ENCODE measurements at places on chromosomes 11 and 22.

- DNase-seq, result no peak
These were observed 64.2 kb downstream of the FLI1 start for GRCh38 chr11:128757886-128758612.

- no peak for DNase-seq
These were observed 41.7 kb downstream of the FAM227A start for GRCh38 chr22:38614332-38615063.

DNA sequence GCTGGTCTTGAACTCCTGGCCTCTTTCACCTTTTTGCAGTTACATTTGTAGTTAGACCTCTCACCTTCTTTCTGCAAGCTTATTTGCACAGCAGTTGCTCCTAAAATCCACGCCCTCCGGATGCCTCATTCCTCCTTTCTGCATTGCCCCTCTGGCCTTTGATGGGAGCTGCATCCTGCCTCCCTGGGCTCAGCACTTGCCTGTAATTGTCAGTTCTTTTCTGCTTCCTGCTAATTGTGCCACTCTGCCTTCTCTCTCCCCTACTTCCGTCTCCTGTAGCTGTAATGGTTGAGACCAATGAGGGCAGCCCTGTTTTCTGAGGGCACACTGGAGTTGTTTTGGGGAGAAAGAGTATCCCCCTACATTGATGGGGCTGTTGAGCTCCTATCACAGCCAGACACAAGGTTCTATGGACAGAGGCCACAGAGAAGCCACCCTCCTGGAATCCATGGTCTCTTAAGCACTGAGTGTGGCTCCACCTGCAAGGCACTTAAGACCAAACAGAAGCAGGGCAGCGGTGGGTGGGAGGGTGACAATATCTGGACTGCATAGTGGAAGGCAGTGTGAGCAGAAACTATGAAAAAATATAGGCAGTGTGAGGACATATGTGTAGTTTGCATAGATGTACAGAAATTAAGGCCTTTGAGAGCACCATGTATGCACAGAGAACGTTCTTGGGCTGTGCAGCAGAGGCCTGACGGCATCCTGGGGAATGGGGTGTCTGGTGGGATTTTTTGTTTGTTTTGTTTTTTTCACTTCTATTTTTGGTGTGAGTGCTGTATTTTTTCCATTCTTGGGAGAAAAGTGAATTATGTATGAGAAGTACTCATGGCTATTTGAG lies 30.5 kb downstream of the YDJC start:
- DNase-seq, result no peak

DNA sequence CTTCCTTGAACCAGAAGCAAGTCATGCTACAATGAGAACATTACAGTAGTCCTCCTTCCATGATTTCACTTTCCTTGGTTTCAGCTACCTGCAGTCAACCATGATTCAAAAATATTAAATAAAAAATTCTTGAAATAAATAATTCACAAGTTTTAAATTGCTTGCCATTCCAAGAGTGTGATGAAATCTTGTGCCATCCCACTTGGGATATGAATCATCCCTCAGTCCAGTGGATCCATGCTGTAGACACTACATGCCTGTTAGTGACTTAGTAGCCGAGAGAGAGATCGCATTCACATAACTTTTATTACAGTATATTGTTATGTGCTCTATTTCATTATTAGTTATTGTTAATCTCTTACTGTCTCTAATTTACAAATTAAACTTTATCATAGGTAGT lies 6.0 kb downstream of the HOATZ start:
- no peak for DNase-seq

GRCh38 chr11:81342966-81343365 lies 1390.7 kb downstream of the FAM181B start:
- no peak for DNase-seq

DNA sequence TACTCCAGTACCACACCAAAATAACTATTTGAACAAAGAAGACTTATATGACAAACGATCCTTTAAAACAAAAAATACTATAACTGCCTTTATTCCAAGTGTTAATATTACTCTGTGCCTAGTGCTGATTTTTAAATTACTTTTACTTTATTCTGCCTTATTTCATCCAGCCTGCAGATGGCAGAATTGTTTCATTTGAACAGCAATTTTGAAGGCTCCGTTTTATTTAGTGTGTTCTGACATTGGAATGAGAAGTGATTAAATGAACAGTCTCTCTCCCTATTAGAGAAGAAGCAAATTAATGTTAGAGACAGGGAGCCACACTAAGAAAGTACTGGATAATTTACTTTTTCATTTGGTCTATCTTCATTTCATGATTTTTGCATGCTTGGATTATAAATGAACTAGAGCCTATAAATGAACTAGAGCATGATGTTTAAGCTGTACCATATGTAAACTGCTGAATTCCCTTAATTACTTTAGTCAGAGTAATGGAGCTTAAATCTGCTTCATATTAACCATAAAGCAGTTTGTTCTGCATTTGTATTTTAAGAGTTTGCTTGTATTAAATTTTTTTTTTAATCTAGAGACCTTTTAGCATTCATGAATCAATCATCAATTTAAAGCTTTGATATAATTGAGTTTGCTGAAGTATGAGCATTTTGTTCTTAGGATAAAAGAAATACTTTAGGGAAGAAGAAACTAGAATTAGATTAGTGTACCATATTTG lies 9.8 kb downstream of the PDHX start:
- DNase-seq, result peak; percentile 6

- DNase-seq, result no peak
These were observed 9.0 kb upstream of the OSM start for GRCh38 chr22:30275625-30276024.

- no peak for DNase-seq
These were observed 98.3 kb downstream of the WNT11 start for GRCh38 chr11:76107971-76108370.

GRCh38 chr22:48885919-48886305 lies 941.8 kb downstream of the BRD1 start:
- no peak for DNase-seq

- peak; percentile 88 for DNase-seq
These were observed 1.5 kb downstream of the MIAT start for GRCh38 chr22:26658671-26659478.

GRCh38 chr11:12143461-12144258 lies 33.3 kb downstream of the MICAL2 start:
- no peak for DNase-seq

DNA sequence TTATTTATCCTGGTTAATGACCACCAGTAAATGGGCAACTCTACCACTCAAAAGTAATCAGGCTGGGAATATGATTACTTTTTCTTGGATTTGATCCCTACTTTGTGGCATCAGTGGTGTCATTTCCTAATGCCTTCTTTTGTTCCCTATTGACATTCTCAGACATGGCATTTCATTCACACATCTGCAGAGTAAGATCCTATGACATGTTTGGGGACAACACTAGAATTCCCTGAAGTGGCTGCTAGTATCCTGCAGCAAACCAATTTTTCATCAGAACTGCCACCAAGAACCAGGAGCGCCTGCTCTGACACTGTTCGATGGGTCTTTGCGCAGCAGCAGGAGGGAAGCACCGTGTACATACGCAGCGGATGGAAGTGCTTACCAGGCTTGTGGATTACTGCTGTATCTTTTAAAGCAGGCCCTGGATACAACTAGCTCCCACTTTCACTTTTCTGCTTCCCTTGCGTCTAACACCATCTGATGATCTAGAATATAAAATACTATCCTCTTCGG lies 97.7 kb downstream of the LARGE2 start:
- DNase-seq, result no peak

DNA sequence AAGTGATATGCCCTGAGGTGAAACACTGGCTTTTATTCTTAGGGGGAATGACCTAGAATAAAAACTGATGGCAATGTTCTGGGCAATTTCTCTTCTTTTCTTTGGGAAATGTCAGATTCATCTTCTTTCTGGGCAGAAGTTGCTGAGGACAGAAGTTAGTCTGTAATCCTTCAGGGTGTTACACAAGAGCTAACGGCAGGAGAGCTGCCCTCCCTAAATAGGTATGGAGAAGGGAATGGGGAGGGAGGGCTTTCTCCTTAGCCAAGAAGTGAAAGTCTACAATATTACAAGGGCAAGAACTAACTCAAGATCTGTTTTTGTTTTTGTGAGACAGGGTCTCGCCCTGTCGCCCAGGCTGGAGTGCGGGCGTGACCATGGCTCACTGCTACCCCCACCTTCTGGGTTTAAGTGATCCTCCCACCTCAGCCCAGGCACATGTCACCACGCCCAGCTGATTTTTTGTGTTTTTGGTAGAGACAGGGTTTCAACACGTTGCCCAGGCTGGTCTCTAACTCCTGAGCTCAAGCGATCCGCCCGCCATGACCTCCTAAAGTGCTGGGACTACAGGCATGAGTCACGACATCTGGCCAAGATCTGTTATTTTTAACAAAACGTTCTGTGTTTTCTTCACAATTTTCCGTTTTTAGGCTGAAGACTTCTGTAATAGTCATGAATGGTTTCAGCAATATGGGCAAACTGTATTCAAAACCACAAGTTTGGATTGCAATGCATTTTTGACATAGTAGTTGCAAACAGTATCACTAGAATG lies 7.2 kb downstream of the PIWIL4 start:
- DNase-seq, result no peak

DNA sequence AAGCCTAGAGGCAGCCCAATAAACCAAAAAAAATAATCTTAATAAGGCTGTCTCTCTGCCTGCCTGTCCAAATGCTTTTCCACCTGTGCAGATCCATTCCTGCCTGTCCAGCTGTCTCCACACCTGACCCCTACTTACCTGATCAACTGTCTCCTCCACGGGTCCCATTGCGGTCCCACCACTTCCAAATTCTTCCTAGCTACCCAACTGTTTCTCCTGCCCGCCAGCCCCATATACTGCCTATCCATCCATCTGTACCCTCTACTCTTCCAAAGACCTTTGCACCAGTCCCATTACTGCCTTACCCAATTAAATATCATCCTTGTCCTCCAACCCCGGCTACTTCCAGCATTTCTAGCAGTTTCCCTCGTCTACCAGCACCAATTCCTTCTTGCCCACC lies 39.4 kb upstream of the ANGPTL5 start:
- DNase-seq, result no peak

All from RWPE1 (cell line).